Muscle of arm (tissue), 14 donors: ENCODE measurements at places on chromosomes 5 and 9. TPM values are rescaled to one million over a fixed set of nuclear protein-coding genes. Genes with fewer than 3 reads are reported as not detected.

DNA sequence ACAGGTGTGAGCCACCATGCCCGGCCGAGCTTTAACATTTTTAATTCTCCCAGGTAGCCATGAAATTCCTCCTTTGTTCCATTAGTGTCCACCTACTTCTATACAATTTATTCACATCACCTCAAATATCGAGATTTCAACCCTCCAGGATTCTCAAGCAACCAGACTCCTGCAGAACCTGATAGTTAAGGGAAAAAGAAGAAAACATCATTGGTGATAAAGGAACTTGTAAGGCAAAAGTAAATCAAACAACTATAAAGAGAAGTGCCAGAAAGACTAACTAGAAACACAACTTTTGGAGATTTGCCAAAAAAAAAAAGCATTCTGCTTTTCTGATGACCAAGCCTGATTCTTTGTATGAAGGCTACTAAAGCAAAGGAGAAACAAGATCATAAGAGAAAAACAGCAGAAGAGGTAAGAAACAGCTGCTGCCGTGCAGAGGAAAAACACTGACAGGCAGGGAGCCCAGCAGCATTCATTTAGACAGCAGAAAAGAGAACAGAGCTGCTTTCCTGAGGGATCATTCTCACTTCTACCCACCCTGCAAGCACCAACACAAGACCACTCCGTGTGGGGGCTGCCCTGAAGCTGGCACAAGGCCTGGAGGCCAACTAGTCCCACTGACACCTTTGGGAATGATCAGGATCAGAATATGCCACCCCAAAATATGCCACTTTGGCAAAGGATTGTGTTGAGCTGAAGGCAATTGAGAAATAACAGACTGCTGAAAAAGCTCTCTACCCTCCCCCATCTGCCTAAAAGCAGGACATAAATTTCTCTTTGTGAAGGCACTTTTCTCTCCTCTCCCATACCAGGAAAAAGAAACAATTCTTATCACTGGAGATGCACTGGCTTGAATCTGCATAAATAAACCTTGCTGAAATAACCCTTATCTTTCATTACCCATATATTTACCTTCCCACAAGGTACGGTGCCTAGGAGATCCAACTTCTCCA, 75.1 kb downstream of the ALDH7A1 start:
- DNase-seq: no peak

GRCh38 chr9:71353720-71354119, 232.3 kb upstream of the TRPM3 start:
- no peak for DNase-seq

DNA sequence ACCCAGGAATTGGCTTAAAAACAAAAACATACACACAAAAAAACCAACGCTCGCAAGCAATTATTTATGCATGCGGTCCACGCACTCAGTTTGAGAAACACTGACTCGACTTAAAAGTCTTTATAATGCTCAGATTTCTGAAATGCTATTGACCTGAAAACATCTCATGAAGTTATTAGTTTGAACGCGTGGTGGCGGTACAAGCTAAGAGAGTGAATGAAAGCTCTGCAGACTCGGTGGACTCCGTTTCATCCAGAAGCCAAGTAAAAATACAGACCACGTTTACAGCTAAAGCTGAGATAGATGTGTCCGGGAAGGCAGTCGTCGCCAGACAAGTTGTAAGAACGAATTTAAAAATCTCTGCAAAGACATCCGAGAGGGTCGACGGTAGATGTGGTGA, at the start of gene PCDHB6:
PCDHB6 (plus strand) TSS at position 246 of the 400 bp plus-strand sequence. CDS start 201 bp downstream, outside the sequence.
- DNase-seq: peak; percentile 0

GRCh38 chr5:171906703-171907590, 99.5 kb downstream of the FBXW11 start:
- no peak for DNase-seq

Gene C9
- 0.38 TPM for polyA plus RNA-seq

Gene TRIM7
- 4.7 TPM for polyA plus RNA-seq

Gene LPAR1
- not detected for polyA plus RNA-seq
